Stimulated activated CD8-positive, alpha-beta memory T cell treated with anti-CD3 and anti-CD28 coated beads, Interleukin-7, amount 100 ng/mL, for 1 hour (primary cell): ENCODE measurements at places on chromosomes 3 and 15.

DNA sequence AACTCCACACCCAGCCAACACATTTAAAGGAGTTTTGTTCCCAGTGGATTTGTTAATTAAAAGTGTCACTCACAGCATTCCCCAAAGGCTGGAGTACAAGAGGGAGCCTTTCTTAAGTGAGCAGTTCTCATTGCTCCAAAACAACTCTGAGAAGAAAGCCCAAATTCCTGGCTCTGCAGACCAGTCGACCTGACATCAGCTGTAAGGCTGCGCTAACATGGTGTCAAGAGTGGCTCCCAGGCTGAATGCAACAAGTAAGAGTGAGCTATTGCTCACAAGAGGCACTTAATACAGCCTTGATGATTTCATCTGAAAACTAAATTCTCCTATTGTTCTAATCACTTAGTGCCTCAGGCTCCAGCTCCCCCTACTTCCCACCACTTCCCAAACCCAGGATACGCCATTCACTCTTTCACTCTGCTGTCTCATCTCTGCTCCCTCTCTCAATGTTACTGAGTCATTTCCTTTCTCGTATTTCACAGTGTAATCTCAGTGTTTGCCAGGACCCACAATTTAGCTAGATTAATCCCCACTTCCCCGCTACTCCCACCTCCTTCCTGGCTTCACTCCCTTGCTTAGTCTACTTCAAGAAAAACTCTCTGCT, 81.8 kb downstream of the WWTR1 start:
- no peak for DNase-seq

- no peak for DNase-seq
Observed at GRCh38 chr3:33908250-33908851, 109.9 kb downstream of the PDCD6IP start.

- no peak for DNase-seq
Observed at GRCh38 chr3:15636028-15636709, 34.6 kb downstream of the BTD start.

DNA sequence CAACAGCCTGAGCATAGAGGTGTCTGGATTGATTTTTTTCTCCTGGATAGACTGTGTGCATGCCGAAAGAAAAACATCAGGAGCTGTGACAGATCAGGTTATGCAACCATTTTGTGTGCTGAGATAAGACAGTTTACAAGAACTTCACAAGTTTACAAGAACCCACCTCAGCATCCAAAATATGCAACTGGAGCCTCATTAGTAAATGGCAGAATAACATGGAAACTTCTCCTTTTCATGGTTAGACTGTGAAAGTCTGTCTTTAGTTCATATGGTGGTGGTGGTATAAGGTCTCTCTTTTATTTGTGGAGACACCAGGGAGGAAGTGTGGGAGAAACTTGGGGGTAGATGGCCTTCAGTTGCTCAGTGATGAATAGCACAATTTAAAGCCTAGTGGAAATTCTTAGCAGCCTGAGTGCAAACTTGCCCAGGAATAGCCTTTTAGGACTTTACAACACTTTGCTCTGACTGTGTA, 3.7 kb upstream of the ZNF609 start:
- no peak for DNase-seq

DNA sequence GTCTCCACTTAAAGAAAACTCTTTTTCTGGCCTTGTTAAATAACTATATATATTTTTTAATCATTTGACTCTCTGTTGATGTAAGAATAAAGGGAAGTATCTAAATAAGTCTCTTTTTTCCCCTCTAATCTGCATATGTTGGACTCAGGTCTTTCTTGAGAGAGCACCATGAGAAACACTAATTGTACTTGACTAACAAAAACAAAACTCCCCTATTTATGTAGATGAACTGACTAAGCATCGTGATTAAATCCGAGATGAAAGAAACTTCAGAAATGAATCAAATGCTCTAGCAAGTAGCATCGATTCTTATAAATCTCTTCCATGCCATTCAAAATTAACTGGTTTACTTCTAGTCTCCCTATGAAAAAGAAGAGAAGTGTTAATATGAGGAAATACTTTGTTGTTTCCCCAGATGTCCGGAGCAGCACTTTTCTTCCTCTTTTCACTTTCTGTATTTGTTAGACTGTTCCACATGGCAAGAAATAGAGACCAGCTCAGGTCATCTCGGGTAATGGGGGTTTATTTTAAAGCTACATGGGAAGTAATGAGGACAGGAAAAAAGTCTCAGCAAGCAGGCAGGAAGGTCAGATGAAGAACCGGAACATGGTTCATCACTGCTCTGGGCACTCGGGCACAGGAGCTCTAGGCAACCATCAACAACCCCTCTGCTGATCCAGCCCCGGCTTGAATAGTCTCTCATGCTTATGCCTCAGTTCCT, 288.3 kb downstream of the CNTN6 start:
- DNase-seq: no peak

DNA sequence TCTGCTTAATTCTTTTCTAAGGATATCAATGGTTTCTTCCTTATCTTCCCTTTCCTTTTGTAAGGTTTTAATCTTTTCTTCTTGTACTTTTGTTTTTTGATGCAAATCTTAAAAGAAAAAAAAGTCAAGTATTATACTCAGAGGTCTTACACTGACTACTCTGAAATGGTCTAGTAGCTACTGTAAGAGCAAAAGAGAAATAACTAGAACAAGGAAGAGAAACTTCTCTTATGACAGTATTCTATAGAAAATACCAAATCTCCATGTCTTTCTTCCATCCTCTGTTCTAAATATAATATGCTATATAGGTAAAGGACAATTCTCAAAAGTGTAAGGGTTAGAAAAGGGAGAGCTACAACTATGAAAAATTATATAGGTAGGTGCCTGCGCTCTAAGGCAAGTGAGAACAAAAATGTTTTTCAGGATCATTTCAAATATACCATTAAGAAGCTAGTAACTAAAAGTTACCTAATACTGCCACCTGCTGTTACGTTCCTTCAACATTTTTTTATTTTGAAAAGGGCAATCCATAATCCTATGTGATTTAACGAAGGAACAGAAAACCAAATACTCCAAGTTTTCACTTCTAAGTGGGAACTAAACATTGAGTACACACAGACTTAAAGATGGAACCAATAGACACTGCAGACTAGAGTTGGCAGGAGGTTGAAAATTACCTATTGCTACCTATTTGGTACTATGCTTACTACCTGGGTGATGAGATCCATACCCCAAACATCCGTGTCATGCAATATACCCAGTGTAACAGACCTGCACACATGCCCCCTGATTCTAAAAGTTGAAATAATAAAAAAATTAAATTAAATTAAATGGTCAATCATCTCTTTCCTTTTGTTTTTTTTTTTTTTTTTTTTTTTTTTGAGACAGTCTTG, 36.7 kb downstream of the CIP2A start:
- DNase-seq: no peak

- no peak for DNase-seq
Observed at GRCh38 chr3:33237439-33237838, 18.8 kb upstream of the SUSD5 start.

- DNase-seq: no peak
Observed at GRCh38 chr3:190222916-190223315, 99.3 kb downstream of the CLDN1 start.
